ENCODE measurements at places on chromosomes 3 and 15.

GRCh38 chr15:29528276-29528675, 258.7 kb upstream of the NSMCE3 start:
- DNase-seq: no peak

- DNase-seq: no peak
Observed at GRCh38 chr3:173869766-173870165, 472.2 kb downstream of the NLGN1 start.

DNA sequence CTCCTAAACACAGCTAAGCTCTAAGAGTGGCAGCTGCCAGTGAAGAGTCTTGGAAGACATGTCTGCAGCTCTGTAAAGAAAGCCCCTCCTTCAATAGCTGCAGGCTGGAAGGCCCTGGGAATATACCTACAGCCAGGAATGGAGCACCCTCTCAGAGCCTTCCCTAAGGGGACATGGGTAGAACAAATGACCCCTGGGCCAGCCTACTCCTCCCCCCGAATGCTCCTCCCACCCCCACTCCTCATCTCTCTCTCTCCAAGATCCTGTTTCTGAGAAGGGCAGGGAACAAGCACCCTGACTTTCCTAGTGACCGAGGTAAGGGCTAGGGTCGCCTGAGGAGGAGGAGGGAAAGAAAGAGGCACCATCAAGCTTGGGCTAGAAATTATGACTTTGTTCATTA, 20.7 kb downstream of the CPNE4 start:
- DNase-seq: no peak

- no peak for DNase-seq
Observed at GRCh38 chr3:181567311-181568075, 144.2 kb upstream of the SOX2 start.

DNA sequence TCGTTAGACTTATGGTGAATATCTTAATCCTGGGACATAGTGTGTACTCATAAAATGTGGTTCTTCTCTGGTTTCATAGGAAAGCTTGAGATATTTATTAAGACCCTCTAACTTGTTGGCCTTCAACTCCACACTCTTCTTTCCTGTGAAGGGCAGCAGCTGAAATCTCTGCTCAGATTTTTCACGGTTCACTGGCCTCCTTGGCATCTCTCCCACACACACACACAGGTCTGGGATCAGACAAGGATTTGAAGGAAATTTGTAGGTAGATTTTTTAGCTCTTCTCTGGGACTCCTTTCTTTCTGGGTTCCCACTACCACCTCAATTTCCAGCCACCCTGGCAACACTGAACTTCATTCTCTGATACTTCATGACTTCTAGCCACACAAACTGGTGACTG, 70.2 kb downstream of the MYRIP start:
- no peak for DNase-seq

GRCh38 chr3:113111011-113111707, 100.2 kb upstream of the BOC start:
- no peak for DNase-seq
